ENCODE measurements at places on chromosomes 5 and 9.

DNA sequence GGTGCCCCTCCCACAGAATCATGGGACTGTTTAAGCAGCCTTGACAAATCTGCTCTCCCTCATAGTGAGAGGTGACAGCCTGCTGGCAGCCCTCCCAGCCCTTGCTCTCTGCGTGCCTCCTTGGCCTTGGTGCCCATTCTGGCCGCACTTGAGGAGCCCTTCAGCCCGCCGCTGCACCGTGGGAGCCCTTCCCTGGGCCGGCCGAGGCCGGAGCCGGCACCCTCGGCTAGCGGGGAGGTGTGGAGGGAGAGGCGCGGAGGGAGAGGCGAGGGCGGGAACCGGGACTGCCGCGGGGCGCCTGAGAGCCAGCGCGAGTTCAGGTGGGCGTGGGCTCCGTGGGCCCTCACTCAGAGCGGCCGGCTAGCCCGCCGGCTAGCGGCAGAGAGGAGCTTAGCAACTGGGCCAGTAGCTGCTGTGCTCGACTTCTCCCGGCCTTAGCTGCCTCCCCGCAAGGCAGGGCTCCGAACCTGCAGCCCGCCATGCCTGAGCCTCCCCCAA lies 125.9 kb upstream of the MYO10 start:
- DNase-seq: no peak

DNA sequence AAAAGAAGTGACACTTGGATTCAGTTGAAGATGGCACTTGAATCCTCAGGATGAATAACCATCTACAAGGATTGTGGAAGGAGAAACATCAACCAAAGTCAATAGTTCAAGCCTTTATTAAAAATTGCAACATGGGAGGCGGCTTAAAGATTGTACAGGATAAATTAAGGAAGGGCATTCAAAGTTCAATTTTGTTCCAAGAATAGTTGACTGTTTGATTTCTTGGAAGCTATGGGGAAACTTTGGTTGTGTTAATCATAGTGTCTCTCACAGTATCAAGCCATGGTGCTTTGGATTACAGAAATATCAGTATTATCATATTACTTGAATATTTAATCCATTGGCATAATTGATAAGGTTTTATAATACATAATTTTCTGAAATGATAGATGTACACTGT lies 1844.3 kb downstream of the MAT2B start:
- DNase-seq: no peak

DNA sequence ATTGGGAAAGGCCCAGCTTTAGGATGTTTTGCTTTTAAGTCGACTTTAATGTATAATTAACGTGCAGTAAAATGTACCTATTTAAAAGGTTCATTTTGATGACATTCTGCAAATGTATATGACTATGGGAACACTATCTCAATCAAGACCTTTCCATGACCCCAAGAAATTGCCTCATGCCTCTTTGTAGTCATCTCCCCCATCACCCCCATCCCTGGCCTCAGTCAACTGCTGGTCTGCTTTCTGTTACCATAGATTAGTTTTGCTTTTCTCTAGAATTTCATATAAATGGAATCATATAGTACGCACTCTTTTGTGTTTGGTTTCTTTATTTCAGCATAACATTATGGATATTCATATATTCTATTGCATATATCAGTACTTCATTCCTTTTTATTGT lies 80.7 kb upstream of the C9orf72 start:
- no peak for DNase-seq

DNA sequence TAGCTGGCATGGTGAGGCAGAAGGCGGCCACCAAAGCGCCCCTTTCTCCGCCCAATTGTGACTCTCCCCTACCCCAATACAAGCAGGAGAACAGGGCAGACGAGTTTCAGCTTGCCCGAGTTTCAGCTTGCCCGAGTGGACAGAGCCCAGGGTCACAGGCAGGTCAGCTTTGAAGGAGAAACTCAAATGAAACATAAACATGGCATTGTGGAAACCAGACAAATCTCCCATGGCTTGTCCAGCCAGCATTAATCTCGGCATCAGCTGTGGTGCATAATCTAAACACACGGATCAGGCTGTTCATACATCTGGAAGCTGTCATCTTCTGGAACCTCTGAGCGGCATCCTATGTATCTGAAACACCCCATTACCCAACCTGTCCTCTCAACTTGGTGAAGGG lies 16.9 kb downstream of the PTCH1 start:
- no peak for DNase-seq

- no peak for DNase-seq
Measured at GRCh38 chr9:121207371-121207940, 5.8 kb upstream of the RAB14 start.

DNA sequence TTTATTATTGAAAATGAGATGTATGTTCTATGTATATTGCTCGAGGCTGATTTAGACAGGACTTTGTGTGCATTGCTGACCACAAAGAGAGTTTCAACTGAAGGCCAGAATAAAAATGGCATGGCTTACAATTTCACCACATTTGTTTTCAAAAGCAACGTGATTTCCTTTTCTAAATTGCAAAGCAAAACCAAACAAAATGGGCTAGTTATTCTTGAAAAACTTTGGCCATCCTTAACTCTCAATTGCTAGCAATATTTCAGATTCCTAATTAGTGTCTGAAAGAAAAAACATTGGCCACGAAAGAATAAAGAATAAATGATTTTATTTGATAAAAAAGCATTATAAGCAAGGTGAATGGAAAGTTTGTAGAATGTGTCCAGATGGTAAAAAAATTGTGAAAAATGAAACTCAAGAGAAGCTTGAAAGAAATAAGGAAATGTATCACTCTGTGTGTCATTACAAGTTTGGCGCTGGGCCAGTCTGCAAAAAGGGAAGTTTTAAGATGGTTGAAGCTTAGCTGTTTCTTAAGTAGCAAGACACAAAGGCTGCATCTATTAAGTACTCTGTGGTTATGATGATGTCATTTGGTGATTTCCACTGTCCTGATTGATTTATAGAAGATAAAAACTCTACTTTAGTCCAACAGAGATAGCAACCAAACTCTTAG lies 89.2 kb upstream of the PRLR start:
- peak; percentile 54 for DNase-seq

- DNase-seq: no peak
Measured at GRCh38 chr9:5786370-5787127, 46.4 kb downstream of the ERMP1 start.

GRCh38 chr5:34491251-34491620 lies 164.9 kb upstream of the RAI14 start:
- DNase-seq: no peak

- no peak for DNase-seq
Measured at GRCh38 chr5:132280371-132281240, 13.6 kb upstream of the SLC22A4 start.

DNA sequence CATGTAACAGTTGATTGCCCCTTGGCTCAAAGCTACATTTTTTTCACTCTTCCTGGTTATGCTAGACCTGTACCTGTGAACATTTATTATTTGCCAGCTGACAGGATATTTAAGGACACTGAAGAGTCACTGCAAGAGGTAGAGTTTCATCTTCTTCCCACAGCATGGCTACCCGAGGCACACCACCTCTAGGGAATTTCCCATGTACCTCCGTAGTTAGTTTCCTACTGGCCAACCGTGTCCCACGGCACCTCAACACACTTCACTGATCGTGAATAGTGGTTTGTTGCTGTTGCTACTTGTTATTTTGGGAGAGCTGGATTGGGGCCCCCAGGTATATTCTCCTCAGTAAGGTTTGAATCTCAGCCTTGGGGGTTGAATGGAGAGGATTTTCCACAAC lies 648.6 kb downstream of the SEMA5A start:
- DNase-seq: no peak

- peak; percentile 41 for DNase-seq
Measured at GRCh38 chr5:125295405-125295872, 549.0 kb upstream of the ZNF608 start.

DNA sequence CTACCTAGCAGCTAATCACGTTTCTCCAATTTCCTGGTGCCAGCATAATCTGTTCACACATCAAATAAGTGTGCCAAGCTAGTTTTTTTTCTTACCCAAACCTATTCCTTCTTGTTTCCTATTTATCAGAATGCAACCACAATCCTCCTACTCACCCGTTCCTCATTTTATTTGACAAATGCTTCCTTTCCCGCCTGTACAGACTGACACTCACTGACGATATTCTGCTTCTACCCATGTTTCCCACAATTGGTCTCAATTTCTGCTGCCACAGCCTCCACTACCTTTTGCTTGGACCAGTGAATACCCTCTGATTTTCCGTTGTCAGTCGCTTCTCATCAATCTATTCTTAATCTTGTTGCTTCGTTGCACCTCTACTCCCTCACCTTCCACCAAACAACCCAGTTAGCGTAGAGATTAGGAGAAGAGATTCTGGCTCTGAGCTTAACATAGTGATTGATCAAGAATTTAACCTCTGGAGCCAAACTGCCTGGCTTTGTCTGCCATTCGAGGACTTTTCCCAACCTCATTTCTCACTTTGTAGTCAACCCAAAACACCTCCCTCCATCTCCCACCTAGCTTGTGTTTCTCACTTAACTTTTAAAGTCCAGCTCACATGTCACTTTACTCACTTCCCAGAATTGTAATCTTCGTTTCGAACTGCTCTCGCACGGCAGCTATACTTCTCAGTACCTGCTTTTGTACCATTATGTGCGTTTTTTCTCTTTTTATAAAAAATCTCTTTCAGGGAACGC lies 729 bp upstream of the TMEM38B start:
- DNase-seq: no peak

DNA sequence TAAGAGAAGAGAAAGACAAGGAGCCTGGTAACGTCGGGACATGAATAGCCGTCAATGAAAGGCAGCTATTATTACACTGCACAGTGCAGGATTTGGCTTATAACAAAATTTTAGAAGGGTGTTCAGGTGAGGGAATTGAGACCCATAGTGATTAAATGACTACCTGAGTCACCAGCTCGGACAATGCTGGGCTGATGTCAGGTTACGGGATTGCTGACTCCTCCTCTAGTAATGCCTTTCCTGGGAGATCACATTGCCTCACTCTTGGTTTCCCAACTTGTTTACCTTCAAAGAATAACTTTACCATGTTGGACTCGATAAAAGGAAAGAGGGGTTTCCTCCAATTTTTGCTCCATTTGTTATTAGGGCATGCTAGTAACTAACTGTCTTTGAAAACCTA lies 132.6 kb downstream of the GHR start:
- no peak for DNase-seq

DNA sequence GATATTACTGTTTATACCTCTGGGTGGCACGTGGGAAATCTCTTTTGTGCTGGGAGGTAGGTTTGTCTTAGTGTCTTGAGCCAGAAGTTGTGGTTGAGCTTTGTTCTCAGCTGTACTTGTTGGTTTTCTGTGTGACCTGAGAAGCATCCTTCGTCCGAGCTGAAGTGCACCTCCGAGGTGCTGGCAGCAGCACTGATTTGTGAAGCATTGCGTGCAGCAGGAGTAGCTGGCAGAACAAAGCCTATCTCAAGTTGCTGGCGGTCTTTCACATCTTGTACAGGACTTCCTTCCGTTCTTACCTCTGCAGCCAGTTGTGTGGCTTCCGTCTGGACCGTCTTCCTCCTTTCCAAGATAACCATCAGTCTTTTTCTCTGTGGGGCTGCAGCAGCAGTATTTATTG lies 4.3 kb downstream of the PRRC2B start:
- no peak for DNase-seq

DNA sequence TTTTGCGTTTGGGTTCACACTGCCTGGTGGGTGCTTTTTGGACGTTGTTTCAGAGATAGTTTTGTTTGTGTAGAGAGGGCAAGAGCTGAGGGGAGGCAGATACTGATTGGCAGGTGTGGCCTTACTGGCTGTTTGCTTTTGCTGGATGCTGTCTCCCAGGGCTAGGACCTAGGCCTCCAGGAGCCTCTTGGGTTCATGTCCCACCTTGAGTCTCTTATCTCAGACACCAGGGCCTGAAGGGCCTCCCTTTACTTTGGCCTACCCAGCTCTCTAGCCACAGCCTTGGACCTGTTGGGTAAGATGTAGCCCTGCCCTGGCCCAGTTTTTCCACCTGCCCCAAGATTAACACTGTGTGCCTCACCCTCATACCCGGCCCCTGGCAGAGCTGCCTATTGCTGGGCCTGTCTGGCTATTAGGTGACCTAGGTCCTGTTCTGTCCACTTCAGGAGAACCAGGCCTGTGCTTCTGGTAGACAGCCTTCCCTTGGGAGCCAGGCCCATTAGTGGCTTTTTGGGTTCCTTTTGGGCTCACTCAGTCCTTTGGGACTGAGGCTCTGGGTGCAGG lies 13.4 kb downstream of the PTPA start:
- no peak for DNase-seq

DNA sequence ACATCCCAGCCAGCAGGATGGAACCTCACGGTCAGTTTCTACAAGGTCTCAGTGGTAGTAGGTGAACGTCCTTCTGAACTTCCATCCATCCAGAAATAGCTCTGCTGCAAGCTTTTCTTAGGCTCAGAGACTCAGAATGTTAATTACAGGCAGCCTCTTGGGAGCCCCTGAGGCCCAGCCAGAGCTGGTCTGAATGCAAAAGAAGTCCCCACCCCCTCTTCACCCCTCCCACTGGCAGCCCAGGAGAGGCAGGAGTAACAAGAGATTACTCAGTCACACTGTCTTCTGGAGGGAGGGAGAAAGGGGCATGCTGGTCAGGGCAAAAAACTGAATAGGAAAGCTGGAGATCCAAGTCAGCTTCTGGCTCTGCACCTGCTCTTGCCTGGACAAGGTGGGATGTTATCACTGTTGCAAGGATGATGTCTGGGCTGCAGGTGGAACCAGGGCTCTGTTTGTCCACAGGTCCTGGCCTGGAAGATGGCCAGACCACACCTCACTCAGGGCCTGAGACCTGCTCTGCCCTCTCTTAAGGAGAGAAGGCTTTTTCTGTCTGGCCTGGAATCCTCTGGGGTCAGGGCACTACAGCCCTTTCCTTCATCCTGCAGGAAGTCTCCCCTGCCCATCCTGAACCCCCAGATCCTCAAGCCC lies 9.1 kb downstream of the ENHO start:
- no peak for DNase-seq

DNA sequence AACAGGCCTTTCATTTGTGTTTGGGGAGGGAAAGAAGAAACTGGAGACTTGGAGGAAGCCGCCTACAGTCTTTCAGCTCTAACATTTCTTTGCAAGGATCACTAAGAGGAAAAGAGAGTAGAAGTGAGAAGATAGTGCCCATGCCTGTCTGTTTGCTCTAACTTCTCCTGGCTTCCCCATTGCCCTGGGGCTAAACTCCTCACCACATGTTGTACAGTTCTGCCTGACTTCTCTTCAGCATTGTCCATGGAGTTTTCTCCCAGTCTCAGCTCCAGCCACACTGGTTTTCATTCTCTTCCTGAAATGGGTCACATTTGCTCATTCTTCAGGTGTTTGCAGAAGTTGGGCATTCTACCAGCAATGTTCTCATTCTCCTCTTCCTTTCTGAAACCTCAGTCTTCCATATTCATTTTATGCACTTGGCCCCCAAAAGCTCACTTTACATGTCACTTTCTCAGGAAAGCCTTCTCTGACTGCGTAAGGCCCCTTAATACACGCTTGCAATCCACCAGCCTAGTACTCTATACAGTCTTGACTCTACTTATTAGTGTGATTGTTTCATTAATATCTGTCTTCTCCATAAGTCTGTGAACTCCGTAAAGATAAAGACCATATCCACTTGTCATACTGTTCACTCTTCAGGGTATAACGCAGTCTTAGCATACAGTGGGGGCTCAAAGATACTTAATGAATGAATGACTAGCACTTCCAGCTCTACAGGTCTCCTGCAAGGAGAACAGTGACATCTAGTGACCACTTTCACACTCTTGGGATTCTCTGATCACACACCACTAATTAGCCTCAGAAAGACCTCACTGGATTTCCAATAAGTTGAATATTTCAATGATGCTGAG lies 40.2 kb upstream of the TRIM32 start:
- peak; percentile 53 for DNase-seq
